ENCODE measurements at places on chromosomes 3 and 15. TPM values are rescaled to one million over a fixed set of nuclear protein-coding genes. Genes with fewer than 3 reads are reported as not detected.

SAMMSON gene
- total RNA-seq, result not detected

KNG1 gene
- not detected for total RNA-seq

KLHDC8B gene
- total RNA-seq, result 46.2 TPM

VIPR1 gene
- total RNA-seq, result 16.3 TPM
